ENCODE measurements at places on chromosomes 5 and 9.
A peak's percentile ranks its signal among the peaks of the same experiment; 100 is the strongest.

- DNase-seq, result no peak
Observed at GRCh38 chr5:58855851-58856739, 273.2 kb downstream of the RAB3C start.

- no peak for DNase-seq
Observed at GRCh38 chr9:134605351-134605965, 36.1 kb upstream of the COL5A1 start.

DNA sequence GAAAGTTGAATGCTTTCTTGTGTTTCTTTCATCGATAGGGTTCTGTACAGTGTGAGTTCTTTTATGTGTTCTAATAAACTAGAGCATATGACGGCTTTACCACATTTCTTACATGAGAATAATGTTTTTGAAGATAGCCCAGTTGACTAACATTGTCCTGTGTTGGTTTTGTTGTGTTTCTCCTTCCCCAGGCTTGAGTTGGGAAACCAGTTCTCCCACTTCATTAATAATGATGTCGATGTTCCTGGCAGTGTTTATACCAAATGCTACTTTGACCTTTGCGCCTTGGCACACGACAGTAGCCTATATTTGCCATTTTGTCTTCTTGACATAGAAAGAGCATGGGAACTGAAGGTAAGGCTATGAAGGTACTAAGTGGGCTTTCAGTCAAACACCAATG is 14.4 kb upstream of the ZNF782 start:
- no peak for DNase-seq

DNA sequence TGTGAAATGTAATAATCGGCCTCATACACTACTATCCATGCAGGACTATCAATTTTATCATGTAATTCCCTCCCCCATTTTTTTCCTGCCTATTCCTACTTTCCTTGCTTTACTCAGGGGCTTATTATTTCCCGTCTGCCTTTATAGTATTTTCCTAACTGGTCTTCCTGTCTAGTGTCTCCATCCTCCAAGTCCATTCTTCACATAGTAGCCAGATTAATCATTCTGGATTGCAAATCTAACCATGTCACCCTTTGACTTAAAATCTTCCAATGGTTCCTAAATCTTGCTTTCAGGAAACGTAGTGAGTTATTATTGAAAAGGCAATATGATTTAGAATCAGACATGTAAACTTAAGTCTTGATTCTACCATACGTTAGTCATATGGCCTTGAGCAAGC is 307.4 kb upstream of the HAPLN1 start:
- no peak for DNase-seq

DNA sequence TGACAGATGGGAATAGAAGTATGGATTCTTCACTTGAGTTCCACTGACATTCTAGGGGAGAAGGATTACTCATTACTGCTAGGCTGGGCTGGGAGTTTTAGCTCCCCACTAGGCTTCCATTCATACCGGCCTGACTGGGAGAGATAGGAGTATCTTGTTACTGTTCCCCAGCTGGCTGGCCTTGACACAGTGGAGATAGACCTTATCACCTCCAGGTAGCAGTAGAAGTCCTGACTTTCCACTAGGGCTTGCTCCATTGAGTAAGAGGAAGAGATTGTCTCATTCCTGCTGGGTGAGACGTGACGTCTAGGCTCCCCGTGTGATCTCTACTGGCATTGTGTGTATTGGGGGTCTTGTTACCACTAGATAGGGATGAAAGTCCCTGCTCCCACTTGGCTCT is 156.4 kb downstream of the CACNA1B start:
- DNase-seq, result no peak

DNA sequence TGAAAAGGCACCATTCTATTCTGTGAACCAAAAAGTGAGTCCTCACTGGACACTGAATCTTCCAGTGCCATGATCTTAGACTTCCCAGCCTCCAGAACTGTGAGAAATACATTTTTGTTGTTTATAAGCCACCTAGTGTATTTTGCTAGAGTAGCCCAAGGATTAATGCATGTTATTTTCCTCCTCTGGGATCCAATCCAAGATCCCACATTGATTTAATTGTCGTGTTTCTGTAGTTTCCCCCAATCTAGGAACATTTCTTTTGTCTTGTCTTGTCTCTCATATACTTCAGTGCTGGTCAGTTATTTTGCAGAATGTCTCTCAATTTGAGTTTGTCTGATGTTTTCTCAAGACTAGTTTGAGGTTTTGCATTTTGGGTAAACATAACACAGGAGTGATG is 36.4 kb downstream of the GDNF start:
- DNase-seq, result no peak

DNA sequence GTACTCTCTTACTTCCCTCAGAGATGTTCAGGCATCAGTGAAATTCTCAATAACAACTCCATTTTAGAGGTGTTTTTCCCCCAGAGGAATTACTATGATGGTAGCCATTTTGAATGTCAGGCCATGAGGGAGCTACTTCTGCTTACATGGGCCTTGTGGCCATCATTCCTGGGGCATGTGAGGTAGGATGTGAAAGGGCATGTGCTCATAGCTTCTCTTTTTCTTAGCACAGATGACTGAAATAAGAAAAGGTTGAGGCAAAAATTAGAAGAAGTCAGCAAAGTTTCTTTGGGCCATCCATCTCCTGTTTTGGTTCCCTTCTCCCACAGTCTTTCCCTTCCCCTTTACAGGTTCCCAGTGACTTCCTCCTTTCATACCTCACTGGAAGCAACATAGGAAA is 68.8 kb downstream of the FEM1C start:
- DNase-seq, result no peak

- DNase-seq, result no peak
Observed at GRCh38 chr5:1132570-1132969, 20.7 kb upstream of the SLC12A7 start.

GRCh38 chr9:27210588-27210987 is 86.4 kb downstream of the EQTN start:
- no peak for DNase-seq

DNA sequence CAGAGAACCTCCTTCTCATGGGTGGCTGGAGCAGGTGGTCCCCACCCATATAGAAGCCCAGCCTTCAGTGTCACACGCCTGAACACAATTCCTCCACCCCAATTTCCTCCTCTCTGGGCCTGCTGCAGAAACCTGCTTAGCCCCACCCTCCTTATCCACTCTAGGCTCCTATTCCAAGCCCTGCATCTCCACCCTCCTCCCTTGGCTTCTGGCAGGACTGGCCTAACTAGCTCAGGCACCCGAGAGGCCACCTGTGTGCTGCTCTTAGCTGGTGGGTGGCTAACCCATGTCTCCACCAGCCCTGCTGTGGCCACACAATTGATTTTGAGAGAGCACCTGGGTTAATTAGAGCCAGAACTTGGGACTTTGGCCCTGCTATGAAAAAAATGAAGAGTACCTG is 77.3 kb upstream of the ATP10B start:
- no peak for DNase-seq

GRCh38 chr5:98768160-98768959 is 5.1 kb upstream of the RGMB start:
- DNase-seq, result peak; percentile 62

- no peak for DNase-seq
Observed at GRCh38 chr9:13787234-13787833, 507.8 kb upstream of the MPDZ start.

- DNase-seq, result no peak
Observed at GRCh38 chr5:171029401-171029800, 167.6 kb downstream of the RANBP17 start.

GRCh38 chr9:107975426-107976010 is 485.9 kb upstream of the KLF4 start:
- DNase-seq, result no peak

DNA sequence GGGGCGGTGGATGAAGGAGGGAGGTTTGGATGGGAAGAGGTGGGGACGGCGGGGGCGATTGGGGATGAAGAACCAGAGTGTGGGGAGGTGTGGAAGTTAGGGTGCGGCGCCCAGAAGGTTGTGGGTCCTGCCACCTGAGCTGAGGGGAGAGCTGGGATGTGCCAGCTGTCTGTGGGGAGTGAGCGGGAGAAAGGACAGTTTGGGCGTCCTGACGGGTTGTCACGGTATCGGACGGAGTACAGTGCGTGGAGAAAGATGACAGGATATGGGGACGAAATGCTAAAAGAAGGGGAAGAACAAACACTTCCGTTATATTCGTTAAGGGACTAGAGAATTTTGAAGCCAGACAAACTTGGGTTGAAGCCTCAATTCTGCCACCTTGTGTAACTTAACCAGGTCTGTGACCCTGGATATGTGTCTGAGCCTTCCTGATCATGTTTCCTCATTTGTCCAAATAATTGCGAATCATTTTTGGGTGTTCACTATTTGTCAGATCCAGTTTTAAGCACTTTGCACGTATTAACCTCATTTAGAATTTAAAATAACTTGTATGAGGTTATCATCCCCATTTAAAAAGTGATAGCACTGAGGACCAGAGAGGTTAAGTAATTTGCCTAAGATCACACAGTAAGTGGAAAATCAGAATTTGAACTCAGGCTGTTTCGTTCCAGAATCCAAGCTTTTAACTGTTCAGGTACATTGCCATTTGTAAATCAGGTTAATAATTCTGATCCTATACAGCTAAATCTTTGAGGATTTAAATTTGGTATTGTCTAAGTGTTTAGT is 689 bp downstream of the CNTRL start:
- DNase-seq, result peak; percentile 23

GRCh38 chr9:13550519-13550918 is 271.0 kb upstream of the MPDZ start:
- no peak for DNase-seq

DNA sequence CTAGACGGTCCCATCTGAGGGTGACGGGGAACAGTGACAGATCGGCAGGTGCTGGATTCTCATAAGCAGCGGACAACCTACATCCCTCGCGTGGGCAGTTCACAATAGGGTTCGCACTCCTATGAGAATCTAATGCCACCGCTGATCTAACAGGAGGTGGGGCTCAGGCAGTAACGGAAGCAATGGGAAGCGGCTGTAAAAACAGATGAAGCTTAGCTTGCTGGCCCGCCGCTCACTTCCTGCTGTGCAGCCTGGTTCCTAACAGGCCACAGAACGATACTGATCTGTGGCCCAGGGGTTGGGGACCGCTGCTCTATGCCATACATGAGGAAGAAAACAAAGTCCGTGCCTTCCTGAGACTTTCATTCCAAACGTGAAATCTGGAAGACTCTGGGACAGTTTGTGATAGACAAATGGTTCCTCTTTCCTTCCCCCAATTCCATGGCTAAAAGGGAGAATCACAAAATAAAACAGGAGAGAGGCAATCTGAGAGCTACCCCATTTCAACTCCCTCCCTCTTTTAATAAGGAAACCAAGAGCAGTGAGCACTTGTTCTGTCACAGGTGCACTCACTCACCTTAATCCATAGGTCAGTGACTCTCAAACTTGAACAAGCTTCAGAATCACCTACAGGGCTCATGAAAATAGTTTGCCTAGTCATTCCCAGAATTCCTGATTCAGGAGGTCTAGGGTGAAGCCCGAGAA is 12.1 kb downstream of the PDCL start:
- no peak for DNase-seq

DNA sequence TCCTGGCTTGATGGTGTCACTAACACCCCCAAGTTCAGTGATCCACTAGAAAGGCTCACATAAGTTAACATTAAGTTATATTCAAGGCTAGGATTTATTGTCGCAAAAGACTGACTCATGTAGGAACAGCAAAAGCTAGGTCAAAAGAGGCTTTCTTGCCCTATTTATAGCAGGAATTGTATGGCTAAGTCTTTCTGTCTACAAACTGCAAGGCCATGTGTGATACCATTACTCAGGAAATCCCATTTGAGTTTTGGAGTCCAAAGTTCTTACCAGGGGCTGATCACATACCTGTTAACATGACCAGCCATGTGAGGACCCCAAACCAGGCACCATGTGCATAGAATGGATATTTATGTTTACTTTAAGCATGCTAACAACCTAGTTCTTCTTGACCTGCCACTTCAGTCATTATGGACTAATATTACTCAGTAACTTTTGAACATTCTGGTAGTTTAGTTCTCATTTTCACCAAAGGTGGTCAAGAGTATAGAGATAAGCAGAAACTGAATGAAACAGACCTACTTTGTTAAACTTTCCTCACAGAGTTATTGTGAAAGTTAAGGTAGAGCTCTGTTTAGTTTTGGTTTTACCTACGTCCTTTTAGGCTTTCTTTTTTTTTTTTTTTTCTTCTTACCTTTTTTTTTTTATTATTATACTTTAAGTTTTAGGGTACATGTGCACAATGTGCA is 281.1 kb downstream of the FER start:
- no peak for DNase-seq

DNA sequence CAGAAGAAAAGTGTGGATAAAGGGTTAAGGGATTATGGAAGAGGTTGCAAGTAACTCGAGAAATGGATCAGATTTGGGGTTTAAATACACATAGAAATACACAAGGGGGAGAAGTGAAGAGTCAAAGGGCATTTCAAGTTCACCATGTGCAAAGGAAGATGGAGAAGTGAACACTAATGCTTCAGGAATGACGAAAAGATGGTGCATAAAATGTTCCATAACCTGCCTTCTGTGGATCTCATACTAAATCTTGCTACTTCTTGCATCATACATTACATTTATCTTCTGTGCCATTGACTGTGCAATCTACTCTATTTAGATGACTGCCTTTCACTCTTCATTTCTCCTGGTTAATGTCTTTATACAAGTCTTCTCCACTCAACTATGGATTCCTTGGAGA is 5.7 kb upstream of the SMC2 start:
- no peak for DNase-seq

GRCh38 chr5:178560911-178561310 is 29.3 kb downstream of the COL23A1 start:
- DNase-seq, result no peak

DNA sequence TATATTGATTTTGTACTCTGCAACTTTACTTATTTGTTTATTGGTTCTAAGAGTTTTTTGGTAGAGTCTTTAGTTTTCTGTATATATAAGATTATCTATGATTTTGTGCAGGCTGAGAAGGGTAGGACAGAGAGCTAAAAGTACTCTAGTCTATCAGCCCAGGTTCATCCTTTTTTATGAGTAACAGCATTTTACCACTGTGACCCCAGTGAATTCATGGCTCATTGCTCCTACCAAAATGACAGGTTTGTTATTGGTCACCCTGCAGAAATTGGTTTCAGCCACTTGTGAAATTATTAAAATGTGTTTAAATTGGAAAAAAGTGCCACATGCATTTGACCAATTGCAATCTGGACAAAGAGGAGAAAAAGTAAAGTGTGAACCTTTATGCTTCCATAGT is 421.4 kb upstream of the DAB2 start:
- DNase-seq, result no peak

- DNase-seq, result no peak
Observed at GRCh38 chr9:3385871-3386270, 139.9 kb downstream of the RFX3 start.

DNA sequence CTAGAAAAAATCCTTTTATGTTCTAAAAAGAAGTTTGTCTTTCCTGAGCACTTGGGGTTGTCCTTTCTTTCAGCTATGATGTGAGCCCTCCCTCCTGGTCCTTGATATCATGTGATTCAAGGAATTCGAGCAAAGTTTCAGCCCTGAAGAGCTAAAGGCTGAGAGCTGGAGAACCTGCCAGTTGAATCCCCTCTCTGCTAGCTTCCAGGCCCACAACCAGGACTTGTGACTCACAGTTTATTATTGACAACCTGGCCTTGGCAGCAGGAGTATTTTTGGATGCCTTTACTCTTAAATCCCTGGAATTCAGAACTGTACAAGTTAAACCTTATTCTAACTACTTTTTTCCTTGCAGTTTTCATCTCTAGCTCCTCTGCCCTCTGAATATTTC is 182.8 kb downstream of the SPOCK1 start:
- no peak for DNase-seq

GRCh38 chr5:103523319-103523718 is 39.3 kb downstream of the NUDT12 start:
- no peak for DNase-seq

Measured in HuH-7.5 (cell line).